ENCODE measurements at places on chromosomes 2 and 18.

DNA sequence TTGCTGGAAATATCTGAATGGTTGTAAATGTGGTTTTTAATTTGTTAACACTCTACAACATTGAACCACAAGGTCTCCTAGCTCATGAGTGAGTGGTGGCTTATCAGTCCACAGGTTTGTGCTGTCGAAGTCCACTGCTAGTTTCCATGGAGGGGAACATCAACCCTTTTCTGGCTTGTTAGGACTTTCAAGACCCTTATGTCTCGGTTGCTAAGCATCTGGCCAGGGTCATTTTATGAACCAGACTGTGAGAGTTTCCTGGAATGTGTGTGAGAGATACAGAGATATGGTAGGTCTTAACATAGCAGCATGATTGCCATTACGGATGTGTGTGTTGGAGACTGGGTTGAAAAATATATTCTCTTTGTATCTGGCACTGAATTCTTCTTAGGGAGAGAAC is 36.9 kb downstream of the KCNE4 start:
- peak; percentile 29 for DNase-seq

DNA sequence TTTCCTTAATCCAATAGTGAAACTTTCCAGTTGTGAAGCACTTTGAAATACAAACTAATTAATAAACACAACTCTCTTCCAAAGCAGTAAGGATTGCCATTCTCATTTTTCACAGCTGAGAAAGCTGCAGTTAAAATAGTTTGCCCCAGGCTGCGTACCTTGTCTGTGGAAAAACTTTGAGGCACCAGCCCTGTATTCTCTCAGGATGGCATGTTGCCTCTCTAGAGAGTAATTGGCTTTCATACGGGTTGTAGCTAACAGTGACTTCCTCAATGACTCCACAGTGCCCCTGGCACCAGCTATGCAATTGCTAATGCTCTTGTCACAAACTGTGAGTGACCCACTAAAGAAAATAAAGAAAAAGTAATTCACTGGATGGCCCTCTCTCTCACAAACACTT is 345.7 kb downstream of the MTX2 start:
- DNase-seq = no peak

DNA sequence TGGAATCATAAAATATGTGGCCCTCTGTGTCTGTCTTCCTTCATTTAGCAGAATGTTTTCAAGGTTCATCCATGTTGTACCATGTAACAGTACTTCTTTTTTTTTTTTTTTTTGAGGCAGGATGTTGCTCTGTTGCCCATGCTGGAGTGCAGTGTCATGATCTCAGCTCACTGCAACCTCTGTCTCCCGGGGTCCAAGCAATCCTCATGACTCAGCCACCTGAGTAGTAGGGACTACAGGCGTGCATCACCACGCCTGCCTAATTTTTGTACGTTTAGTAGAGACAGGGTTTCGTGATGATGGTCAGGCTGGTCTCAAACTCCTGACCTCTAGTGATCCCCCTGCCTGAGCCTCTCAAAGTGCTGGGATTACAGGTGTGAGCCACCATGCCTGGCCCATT is 31.2 kb downstream of the RAB1A start:
- peak; percentile 7 for DNase-seq

DNA sequence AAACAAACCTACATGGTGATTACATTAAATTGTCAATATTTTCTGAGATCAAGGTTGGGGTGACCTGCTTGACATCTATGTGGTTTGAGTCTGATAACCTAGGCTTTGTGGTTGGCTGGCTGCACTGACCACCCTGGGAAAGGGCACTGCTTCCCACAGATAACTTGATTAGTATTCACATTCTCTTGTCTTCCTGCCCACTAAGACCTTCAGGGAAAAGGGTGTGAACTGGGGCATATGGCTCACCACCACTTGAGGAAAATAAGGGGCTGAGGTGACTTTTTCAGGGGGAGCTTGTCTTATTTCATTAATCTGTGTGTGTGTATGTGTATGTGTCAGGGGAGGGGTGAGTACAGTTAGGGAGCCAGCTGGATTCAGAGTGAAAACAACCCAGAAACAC is 1.5 kb downstream of the SMYD1 start:
- DNase-seq = no peak

- DNase-seq = no peak
Measured at GRCh38 chr2:218400167-218400929, 680 bp downstream of the CTDSP1 start.

DNA sequence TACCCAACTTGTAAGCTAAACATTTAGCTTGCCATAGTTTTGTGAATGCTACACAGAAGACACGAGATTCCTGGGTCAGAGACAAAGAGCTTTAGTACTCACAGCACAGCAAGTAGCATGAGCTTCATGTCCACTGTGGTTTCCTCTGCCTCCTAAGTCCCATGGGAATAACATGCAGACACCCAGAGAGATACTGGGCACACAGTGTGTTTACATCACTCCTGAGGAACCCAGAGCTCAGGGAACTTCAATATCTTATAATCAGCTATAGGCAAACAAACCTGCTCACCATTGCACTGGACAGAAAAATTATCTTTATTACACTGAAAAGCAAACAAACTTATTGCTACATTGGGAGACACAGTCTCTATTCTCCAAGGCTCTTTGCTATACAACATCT is 14.5 kb upstream of the NCK2 start:
- no peak for DNase-seq

DNA sequence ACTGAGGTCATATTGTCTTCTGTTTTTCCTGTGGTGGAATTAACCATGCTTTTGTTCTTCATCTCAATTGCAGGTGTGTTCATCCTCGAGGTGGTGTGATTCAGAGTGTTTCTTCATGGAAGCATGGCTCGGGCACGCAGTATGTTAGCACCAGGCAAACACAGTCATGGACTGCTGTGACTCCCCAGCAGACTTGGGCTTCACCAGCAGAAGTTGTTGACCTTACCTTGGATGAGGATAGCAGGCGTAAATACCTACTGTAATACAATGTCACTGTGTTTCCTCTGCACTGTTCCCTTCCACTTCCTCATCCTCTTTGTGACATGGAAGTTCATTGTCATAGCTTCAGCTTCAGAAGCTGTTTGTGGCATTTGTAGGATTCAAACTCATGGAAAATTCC is 158.7 kb downstream of the HAUS1 start:
- DNase-seq = no peak

- no peak for DNase-seq
Measured at GRCh38 chr2:59353306-59353921, 1112.3 kb upstream of the FANCL start.

- DNase-seq = no peak
Measured at GRCh38 chr2:167960089-167960747, 287.2 kb downstream of the STK39 start.

- peak; percentile 4 for DNase-seq
Measured at GRCh38 chr2:12824351-12824777, 107.6 kb downstream of the TRIB2 start.

DNA sequence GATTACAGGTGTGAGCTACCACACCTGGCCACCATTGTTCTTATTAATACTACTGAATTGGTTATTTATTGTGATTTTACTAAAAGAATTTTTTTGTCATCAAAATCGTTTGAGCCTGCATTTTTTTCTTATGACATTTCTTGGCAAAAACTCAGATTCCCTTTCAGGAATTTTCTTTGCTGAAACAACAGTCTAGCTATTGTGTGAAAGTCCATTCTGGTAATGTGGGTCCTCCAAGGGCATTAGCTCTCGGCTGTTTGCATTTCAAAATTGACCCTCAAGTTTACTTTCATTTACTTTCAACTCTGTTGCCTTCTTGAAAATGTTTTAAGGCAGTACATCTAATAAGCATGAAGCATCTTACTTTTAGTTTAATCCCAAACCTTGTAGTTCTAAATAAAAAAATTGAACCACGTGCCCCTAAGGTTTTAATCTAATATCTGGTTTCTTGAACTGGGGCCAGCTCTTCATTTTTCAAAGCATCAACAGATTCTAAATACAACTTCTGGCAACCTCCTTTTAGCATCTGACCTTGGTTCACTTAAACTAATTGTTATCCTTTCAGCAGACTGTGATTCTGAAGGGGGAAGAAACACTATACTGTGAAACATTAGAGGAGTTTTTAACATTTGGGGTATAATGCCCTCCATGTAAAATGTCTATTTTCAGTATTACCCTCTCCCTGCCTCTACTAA is 325.2 kb upstream of the RAB12 start:
- peak; percentile 33 for DNase-seq

DNA sequence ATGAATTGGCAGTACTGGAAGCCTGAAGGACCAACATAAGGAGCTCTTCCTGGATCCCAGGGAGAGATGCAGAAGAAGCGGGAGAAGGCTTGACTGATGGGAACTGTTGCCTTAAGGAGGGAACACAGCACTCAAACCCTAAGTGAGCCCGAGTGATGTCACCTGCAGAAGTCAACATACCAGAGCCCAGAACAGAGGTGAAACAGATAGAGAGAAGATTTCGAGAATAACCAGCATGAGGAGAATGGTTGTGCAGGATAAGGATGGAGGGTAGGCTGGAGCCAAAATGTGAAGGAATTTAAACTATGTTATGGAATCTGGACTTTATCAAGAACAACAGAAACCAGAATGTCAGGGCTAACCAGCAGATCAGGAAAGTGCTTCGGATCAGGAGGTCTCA is 463.1 kb upstream of the DDX18 start:
- DNase-seq = no peak

DNA sequence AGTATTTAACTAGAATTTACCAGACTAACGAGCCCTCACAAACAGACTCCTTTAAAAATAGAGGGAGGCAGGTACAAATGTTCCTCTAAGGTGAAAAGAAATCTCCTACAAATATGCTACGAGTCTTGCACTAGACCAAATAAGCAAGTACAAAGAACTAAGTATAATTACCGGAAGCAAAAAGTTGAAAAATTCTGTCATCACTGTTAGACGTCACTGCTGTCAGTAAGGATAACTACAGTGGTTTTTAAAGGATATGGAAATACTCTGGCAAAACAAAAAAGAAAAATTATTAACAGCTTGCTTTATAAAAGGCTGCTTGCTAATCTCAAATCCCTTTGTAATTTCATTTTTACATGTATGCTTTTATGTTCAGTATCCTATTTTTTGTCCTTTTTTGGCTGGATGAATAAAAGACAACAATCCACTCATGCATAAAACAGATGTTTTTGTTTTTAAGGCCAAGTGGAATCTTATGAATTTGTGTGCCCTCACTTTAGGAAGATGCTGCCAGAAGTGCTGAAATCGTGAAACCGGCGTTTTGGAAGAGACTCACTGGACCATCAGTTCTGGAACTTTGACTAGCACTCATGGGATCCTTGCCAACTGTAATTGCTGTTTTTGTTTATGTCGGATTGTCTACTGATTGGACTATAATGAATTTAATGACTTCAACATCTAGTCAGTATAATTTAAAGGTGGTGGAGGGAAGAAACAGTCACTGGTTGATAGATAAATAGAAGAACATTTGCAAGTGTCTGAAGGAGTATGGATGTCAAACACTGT is 6.7 kb downstream of the ZNF521 start:
- no peak for DNase-seq

DNA sequence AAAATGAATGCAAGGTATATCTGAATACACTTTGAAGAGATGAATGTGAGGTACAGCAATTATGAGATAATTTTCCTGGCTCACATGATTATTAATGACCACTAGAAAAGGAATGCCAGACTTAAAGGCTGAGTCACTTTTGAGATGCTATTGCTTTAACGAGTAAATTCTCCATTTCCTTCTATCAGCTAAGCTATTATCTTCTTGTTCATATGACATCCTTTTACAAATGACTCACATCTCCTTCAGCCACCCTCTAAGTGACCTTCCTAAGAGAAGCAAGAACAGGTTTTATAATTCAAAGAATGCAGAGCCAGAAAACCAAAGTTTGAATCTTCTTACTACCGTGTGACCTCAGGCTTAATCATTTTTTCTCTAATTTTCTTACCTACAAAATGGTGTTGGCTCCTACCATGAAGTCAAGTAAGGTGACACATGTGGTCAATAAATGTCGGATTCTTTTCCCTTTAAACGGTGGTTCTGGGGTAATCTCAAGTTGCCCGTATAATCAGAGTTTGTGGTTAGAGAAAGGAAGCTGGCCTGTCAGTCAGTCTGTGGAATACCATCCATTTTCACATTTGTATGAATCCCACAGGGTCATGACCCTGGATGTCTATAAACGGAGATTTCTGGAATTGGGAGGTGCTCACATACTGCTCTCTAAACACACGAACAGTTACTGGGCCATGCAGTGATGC is 184.0 kb upstream of the PID1 start:
- DNase-seq = peak; percentile 96

DNA sequence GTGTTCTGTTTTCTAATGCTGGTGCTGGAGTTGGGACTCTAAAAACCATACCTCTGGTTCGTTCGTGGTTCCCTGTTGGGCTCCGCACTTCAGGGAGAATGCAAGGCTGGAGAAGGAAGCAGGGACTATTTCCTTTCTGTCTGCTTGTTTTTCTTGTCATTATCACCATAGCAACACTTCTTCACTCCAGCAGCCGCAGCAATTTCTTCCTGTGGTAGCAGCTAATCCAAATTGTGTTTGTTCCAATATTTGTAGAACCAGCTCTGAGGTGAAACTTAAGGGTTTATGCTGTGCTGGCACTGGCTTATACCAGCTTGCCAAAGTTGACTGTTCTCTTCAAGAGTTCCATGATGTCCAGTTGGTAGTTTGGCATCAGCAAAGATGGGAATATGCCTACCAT is 301.4 kb upstream of the SYT4 start:
- DNase-seq = peak; percentile 34

DNA sequence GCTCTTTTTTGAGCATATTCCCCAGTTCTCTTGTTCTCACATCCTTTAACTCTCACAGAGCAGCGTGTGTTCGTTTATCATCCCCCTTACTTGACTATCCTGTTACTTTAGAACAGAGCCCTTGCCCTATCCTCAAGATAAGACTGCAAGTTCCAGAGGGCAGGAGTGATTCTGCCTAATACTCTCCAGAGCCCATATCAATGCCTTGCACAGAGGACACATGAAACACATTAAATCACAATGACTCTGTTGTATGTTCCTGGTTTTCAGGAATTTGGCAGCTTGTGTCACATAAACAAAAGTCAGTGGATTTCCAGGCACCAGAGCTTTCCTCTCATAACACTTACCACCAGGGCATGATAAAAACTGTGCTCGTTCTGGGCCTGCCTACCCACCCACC is 156.7 kb downstream of the RNF144A start:
- DNase-seq = no peak

DNA sequence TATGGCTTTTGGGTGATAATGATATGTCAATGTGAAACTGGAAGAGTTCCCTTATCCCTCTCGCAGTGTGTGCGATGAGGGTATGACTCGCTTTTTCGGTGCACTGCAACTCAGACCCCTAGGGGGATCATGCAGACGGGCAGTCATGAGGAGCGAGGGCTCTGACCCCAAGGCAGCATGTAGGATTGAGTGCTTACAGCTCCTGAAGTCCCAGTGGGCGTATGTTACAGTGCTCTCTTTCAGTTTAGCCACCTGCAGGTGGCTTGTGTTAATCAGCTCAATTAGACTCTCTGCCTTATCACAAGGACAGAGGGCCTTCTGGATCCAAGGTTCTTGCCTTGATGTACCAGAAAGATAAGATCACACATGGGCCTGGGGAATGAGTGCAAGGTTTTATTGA is 1269.9 kb upstream of the GYPC start:
- DNase-seq = no peak

GRCh38 chr2:236131073-236131692 is 37.0 kb downstream of the GBX2 start:
- DNase-seq = no peak

- no peak for DNase-seq
Measured at GRCh38 chr18:3660739-3661515, 211.0 kb downstream of the TGIF1 start.

GRCh38 chr18:8260827-8261226 is 348.4 kb upstream of the RAB12 start:
- DNase-seq = no peak

- no peak for DNase-seq
Measured at GRCh38 chr2:179272406-179273192, 8.0 kb upstream of the SESTD1 start.

GRCh38 chr2:30192314-30192713 is 39.0 kb upstream of the LBH start:
- no peak for DNase-seq
